ENCODE measurements at places on chromosomes 3 and 15. TPM values are rescaled to one million over a fixed set of nuclear protein-coding genes. Genes with fewer than 3 reads are reported as not detected.

The TIMP4 gene
- polyA plus RNA-seq: 3.6 TPM

The MYL3 gene
- polyA plus RNA-seq: not detected

The SPTBN5 gene
- 0.30 TPM for polyA plus RNA-seq

The AHSG gene
- polyA plus RNA-seq: not detected

The DUOX1 gene
- not detected for polyA plus RNA-seq

The ACKR2 gene
- not detected for polyA plus RNA-seq

The PP2D1 gene
- polyA plus RNA-seq: not detected

The STXBP5L gene
- polyA plus RNA-seq: not detected
